ENCODE measurements at places on chromosomes 11 and 22.

DNA sequence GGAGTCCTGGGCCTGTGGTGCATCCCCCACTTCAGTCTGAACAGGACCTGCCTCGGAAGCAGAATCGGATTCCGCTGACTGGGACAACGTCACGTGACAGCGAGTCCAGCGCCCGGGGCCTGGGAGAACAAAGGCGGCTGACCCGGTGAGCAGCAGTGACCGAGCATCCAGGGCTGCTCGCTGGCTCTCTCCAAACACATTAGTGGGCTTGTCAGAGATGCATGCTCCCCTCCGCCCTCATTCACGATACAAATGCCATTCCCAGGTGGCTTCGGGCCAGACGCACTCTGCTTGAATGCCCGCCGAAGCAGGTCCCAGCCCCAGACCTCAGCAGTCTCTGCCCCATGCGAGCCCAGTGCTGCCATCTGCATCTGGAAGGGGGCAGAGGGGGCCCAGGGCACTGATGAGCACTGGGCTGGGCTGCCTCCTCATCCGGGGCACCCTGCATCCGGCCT, 91.0 kb downstream of the WNT7B start:
- no peak for DNase-seq

DNA sequence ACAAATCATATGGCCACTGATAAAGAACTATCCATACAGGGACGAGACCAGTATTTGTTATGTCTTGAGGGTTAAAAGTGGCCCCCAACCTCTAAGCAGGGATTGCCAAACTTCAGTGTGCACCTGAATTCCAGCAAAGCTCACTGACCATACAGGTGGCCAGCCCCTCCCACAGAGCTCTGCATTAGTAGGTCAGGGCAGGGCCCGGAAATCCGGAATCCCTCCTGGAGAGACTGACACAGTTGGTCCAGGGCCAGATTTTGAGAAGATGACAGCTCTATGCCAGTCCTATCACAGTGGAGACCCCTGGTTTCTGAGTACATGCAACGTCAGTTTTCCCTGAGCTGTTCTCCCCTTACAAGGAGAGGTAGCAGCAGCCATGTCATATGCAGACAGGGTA, 20.8 kb downstream of the VPS37C start:
- no peak for DNase-seq

GRCh38 chr11:110373051-110373702, 56.6 kb upstream of the FDX1 start:
- DNase-seq = peak; percentile 26

- DNase-seq = no peak
Measured at GRCh38 chr11:21783954-21784353, 408.9 kb upstream of the ANO5 start.

- no peak for DNase-seq
Measured at GRCh38 chr22:44486538-44486937, 11.5 kb downstream of the RTL6 start.

- DNase-seq = peak; percentile 87
Measured at GRCh38 chr22:33803371-33804282, 116.6 kb downstream of the LARGE1 start.

DNA sequence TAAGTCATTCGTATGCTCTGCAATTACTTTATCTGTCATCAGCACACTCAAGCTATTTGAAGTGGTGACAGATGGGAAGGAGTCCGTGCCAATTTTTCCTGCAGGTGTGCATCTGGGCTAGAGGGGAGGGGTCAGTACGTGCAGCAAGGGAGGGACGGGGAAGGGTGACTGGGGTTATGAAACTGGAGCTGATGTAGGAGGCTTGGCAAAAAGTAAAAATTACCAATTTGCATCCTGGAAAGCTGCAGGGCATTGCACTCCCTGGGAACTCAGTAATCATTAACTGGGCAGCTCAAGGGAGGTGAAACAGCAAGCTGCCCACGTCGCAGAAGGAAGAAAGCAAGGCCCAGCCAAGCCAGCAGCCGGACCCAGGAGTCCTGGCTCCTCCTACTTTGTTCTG, 87.1 kb upstream of the TMEM45B start:
- DNase-seq = no peak

GRCh38 chr22:17272511-17272991, 53.3 kb upstream of the ADA2 start:
- DNase-seq = no peak

DNA sequence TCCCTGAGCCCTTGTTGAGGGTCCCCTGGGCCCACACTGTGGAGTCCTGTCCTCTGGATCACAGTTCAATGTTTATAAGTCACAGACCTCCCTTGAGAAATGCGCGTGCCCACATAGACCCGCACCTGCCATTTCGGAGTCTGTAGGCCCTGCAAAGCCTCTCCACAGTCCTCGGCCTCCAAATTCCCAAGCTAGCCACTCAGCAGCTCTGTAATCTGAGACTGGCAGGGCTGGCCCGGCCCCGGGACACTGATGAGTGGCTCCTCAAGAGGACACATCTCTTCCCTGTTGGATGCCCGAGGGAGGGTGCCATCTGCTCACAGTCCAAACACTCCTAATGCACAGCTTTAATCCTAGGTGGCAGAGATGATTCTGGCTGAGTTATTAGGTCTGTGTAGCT, 39.1 kb downstream of the B3GAT1 start:
- no peak for DNase-seq
